ENCODE measurements at places on chromosomes 6 and 20. TPM values are rescaled to one million over a fixed set of nuclear protein-coding genes. Genes with fewer than 3 reads are reported as not detected.

Gene MRPS26
- 46.5 TPM for total RNA-seq

Gene SPTLC3
- 7.3 TPM for total RNA-seq

Gene TTK
- total RNA-seq, result 0.34 TPM

Gene COL12A1
- 34.9 TPM for total RNA-seq

Gene LY6G6C
- under 0.01 TPM for total RNA-seq

Gene DLL1
- 6.1 TPM for total RNA-seq

Gene BPIFA1
- 24.0 TPM for total RNA-seq

Gene ADGB
- total RNA-seq, result not detected

Gene PI3
- total RNA-seq, result 217 TPM

Gene HDGFL1
- total RNA-seq, result not detected

Gene SYNE1
- 7.5 TPM for total RNA-seq

Gene GPSM3
- total RNA-seq, result 1.0 TPM

Gene TNFRSF21
- 40.7 TPM for total RNA-seq

Gene RXRB
- total RNA-seq, result 21.8 TPM

Gene PLAGL1
- 10.7 TPM for total RNA-seq

Gene RNASET2
- 28.0 TPM for total RNA-seq

Gene SOX18
- not detected for total RNA-seq

Gene CLPSL1
- total RNA-seq, result not detected

Gene SMLR1
- total RNA-seq, result not detected

Gene CST11
- not detected for total RNA-seq

Gene FNDC11
- total RNA-seq, result 0.43 TPM

Gene TMEM30A
- 123 TPM for total RNA-seq

Gene GNRH2
- total RNA-seq, result not detected

Gene ZC3H12D
- total RNA-seq, result 0.07 TPM

All from nasal cavity respiratory epithelium epithelial cell of viscerocranial mucosa (primary cell).